ENCODE measurements at places on chromosomes 4 and X.

DNA sequence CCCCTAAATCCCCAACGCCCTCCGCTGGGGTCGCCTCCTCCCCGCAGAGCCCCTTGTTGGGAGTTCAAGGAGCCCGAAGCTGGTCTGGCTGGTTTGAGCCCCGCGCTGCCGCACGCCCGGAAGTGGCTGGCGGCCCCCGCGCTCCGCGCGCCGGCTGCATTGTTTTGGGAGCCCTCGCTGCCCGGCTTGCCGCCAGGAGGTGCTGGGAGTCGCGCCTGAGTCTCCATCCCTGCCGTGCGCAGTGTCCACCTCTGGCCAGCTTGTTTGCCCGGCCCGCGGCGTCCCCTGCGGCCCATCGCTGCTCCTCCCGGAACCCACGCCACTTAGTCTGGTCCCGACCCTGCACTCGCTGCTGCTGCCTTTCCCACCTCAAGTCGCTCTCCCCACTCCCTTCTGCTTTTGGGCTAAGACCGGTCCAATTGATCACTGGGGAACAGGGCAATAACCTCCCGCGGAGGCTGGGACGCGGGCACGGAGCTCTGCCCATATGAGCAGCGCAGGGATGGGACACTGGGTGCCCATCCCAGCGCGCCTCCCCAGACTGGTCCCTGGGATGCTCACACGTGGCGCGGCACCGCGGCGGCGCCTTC, 2.2 kb upstream of the SFRP2 start:
- no peak for DNase-seq

- DNase-seq, result no peak
These were observed 80.4 kb upstream of the BCOR start for GRCh38 chrX:40177942-40178715.

- DNase-seq, result peak; percentile 16
These were observed 1162.1 kb downstream of the RAPGEF2 start for GRCh38 chr4:160265014-160265413.

DNA sequence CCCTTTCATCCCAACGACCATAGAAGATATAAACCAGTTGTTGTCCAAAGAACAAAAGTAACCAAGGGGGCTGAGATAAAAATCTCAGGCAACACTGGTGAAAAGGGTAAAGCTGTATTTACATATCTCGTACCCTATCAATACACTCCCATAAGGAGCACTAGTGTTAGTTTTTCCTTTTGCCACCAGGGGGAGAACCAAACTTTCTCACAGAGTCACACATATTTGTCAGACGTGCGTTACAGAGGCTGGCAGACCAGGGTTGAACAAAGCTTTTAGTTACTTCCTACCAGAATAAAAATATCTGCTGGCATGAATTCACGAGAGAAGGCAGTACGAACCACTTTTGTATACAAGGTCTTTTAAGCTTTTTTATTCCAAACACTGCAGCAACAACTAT, 88.3 kb downstream of the AMELX start:
- DNase-seq, result peak; percentile 53

DNA sequence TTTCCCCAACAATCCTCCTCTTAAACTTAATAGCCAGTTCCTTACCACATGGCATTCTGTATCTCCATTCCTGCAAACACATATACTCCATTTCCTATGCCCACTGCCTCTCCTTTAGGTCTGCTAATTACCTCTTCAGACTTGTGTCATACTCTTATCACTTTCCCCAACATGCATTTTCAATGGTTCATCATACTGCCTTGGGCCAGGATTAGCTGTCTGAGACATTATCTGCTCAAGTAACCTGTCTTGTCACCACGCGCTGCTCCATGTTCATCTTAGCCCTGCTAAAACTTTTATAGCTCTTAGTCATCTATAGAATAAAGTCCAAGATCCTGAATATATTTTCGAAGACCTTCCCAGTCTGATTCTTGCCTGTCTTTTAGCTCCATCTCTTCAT, 224.1 kb upstream of the GK2 start:
- DNase-seq, result no peak

GRCh38 chr4:154065368-154065767, 276.5 kb upstream of the SFRP2 start:
- no peak for DNase-seq

DNA sequence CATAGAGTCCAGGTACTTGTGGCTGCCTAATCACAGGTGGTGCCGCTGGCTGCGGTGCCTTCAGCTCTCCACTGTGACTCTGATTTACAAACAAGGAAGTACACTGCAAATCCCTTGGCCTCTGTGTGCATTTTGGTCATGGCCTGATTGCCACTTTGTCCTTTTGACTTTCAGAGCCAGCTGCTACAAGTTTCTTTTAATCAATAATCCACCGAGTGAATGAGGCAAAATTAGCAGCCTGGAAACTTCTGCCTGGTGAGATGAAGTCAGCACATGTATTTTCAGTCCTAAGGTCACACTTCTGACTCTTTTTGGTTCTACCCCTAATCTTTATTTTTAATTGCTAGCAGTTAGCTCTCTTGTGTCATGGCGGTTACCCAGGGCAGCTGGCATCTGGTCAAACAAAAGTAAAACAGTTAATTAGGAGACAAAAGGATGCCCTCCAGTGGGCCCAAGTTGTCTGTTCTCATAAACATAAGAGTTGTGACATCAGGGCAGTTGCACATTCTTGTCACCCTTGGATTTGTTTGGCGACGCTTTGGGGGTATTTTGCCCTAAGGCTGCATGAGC, 62.3 kb upstream of the LNX1 start:
- peak; percentile 38 for DNase-seq

DNA sequence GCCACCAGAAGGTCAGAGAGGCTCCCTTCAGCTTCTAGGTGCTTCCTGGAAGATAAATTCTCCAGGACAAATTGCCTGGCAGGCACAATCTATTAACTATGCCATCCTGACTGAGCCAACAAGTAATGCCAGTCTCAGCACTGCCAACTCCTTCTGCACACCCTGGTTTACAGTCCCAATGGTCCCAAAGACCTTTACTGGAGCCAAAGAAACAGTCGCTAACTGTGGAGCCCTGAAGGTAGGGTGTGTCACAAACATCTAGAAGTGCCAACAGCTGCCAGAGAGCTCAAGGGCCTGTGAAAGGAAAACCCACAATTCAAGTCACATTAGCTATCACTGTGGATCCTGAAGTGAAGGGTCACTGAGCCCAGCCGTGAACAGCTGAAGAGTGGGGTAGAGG, 34.9 kb upstream of the CITED1 start:
- DNase-seq, result no peak
